ENCODE measurements at places on chromosomes 6 and 20. TPM values are rescaled to one million over a fixed set of nuclear protein-coding genes. Genes with fewer than 3 reads are reported as not detected.

DNA sequence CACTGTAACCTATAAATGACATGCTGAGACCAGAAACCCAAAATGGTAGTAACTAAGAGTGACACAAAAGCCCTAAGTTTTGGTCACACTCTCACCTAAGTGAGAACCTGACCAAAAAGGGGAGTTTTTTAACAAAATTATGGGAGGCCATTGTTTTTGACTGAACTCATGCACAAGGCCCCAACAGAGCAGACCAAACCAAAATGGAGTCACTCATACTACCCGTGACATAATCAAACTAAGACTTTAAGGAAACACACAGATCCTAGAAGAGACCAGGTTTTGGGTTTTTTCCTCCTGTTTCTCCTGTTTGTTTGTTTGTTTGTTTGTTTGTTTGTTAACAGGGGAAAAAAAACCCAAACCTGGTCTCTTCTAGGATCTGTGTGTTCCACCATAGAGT lies 49.2 kb upstream of the MRAP2 start:
- no peak overlapping the region for H3K4me3 ChIP-seq
- no peaks in the 10 kb centered on the region for H3K36me3 ChIP-seq
- no peaks in the 10 kb centered on the region for H3K4me1 ChIP-seq
- no peak for DNase-seq
- no peaks in the 10 kb centered on the region for H3K27me3 ChIP-seq

DNA sequence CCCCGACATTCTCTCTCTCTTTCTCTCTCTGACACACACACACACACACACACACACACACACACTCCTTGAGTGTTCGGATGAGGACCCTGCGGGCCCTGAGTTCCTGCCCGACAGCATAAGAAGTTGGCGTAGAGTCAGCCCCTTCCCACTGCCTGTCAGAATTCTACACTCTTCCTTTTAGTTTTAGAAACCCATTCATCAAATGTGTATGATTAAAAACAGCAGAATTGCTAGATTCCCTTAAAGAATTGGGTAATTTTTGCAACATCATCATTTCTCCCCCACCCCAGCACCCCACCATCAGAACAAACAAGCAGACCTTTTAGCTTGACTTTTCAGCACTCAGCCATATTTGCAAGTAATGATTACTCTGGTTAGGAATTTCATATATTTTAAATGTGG lies 322.8 kb downstream of the FARS2 start:
- no peak for DNase-seq
- H3K4me3 ChIP-seq = no peak overlapping the region
- no peak overlapping the region for H3K27ac ChIP-seq
- H3K27me3 ChIP-seq = no peaks in the 10 kb centered on the region
- H3K36me3 ChIP-seq = no peaks in the 10 kb centered on the region

GRCh38 chr6:24911796-24912382 lies 23.9 kb downstream of the RIPOR2 start:
- H3K36me3 ChIP-seq = no peaks in the 10 kb centered on the region
- no peaks in the 10 kb centered on the region for H3K4me1 ChIP-seq
- no peak for DNase-seq
- no peak overlapping the region for H3K27ac ChIP-seq
- H3K4me3 ChIP-seq = peak overlapping the region; percentile 45
- H3K27me3 ChIP-seq = peaks cover 12% of the 10 kb centered on the region

DNA sequence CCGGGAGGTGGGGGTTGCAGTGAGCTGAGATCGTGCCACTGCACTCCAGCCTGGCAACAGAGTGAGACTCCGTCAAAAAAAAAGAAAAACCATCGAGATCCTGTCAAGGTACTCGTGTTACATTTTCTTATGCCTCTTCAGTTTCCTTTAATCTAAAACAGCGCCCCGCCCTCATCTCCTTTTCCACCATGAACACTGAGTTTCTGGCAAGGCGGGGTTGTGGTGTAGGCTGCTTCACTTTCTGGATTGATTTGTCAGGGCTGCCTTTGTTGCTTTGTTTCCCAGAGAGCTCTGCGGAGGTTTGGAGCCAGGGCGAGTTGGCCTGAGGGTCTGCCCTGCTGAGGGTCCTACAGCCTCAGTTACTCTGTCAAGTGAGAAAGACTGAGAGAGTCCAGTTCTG lies 8.9 kb downstream of the ITPR3 start:
- H3K27me3 ChIP-seq = no peaks in the 10 kb centered on the region
- H3K4me3 ChIP-seq = no peak overlapping the region
- H3K4me1 ChIP-seq = peaks cover 34% of the 10 kb centered on the region
- DNase-seq = no peak
- H3K27ac ChIP-seq = no peak overlapping the region

GRCh38 chr20:44183282-44183681 lies 3.7 kb downstream of the JPH2 start:
- H3K4me1 ChIP-seq = no peaks in the 10 kb centered on the region
- DNase-seq = no peak
- H3K4me3 ChIP-seq = peak overlapping the region; percentile 1
- no peaks in the 10 kb centered on the region for H3K27me3 ChIP-seq
- no peak overlapping the region for H3K27ac ChIP-seq

DNA sequence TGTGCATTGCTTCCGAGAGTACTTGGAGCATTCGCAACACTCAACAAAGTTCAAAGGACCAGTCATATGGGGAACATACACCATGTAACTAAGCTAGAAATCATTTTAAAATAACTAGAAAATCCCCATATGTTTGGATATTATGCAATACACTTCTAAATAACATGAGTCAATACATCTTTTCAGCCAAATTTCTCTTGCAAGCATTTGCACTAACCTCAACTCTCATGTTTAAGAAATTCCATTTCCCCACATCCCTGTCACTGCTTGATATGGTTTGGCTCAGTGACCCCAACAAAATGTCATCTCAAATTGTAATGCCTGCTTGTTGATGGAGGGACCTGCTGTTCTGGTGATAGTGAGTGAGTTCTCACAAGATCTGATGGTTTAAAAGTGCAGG lies 85.7 kb upstream of the CST7 start:
- no peak for DNase-seq
- no peaks in the 10 kb centered on the region for H3K27me3 ChIP-seq
- no peak overlapping the region for H3K4me3 ChIP-seq
- H3K36me3 ChIP-seq = no peaks in the 10 kb centered on the region
- no peaks in the 10 kb centered on the region for H3K4me1 ChIP-seq

DNA sequence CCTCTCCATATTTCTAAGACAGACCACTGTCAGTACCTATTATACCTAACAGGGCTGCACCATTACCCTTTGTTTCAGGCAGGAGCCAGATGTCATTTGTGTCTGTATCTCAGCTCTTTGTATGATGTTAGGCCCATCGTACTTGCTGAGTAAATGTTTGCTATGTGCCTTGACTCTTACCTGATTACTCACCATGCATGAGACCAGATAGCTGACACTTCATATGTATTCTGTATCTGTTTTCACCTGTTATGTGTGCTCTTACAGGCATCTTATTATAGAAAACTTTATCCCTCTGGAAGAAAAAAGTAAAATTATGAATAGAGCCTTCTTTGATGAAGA lies 31.7 kb upstream of the ASXL1 start:
- no peak overlapping the region for H3K4me3 ChIP-seq
- no peaks in the 10 kb centered on the region for H3K27me3 ChIP-seq
- H3K4me1 ChIP-seq = no peaks in the 10 kb centered on the region
- DNase-seq = no peak

GRCh38 chr20:51803148-51803854 lies 980 bp upstream of the SALL4 start:
- no peak overlapping the region for H3K27ac ChIP-seq
- H3K27me3 ChIP-seq = peaks cover 27% of the 10 kb centered on the region
- no peak for DNase-seq
- H3K4me3 ChIP-seq = no peak overlapping the region

The BPIFB2 gene
- total RNA-seq = not detected

The RPP40 gene
- total RNA-seq = 4.4 TPM

The GINS1 gene
- total RNA-seq = 5.4 TPM

The MYL9 gene
- total RNA-seq = 49.3 TPM

The ERVFRD-1 gene
- total RNA-seq = 0.10 TPM

The HDGFL1 gene
- total RNA-seq = not detected

Measured in colonic mucosa (tissue), 4 donors.